ENCODE measurements at places on chromosomes 7 and 10.

- no peak for DNase-seq
These were observed 90.7 kb downstream of the UNCX start for GRCh38 chr7:1323178-1324027.

DNA sequence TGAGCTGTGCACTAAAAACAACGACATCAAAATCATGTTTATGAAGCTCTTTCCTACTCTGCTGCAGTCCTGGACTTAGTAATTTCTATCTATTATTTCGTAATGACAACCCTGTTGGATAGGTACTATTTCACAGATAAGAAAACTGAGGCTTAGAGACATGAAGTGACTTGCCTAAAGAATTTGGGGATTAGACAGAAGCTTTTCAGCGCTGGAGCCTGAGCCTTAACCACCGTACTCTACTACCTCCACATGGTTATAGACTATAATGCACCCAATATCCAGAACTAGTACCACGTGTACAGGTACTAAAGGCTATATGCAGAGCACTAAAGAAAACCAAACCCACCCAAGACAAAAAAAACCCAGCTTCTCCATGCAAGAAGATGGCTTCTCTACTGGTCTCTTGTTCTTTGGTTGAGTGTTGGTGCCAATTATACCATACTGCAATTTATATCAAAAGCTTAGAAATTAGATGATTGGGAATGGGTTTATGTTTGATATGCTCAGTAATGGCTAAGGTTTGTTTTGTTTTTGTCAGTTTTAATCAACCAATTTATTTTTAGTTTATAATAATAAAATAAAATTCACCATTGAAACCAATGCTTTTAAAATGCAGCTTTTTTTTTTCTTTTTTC, 6.5 kb upstream of the SNX10 start:
- DNase-seq, result no peak

GRCh38 chr7:98352621-98353020, 48.3 kb downstream of the BAIAP2L1 start:
- no peak for DNase-seq

DNA sequence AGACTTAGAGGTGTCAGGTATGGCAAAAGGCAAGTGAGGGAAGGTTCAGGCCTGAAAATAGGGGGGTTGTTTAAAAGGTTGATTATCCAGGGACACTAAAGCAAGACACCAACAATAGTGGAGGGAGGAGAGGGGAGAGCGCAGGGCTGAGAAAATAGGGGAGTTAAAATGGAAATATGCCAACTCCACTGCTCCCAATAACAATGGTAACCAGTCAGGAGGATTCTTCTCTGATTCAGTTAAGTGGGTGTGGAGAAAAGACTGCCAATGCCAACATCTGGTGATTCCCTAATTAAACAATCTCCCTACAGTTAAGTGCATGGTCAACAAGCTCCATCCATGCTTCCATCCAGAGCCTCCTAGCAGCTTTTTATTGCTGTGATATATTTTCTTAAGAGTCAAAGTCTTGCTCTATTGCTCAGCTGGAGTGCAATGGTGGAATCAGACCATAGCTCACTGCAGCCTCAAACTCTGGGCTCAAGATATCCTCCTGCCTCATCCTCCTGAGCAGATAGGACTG, 183.3 kb downstream of the JAZF1 start:
- DNase-seq, result no peak

GRCh38 chr10:74691164-74691563, 135.2 kb upstream of the KAT6B start:
- DNase-seq, result no peak

DNA sequence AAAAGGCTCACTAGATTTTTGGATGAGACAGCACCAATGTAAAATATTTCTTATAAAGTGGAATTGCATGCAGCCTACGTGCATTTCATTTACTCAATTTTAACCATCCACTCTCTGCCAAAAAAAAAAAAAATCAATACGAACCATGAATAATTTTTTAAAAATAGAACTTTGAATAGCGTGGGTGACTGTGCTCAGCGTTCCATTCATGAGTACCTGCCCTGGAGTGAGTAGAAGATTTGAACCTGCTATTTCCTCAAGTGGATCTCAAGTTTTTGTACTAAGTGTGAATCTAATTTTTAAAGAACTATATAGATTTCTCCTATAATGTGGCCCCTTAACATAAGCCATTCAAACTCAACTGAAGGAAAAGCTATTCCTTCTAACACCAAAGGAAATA, 105.3 kb downstream of the ARHGAP12 start:
- no peak for DNase-seq

DNA sequence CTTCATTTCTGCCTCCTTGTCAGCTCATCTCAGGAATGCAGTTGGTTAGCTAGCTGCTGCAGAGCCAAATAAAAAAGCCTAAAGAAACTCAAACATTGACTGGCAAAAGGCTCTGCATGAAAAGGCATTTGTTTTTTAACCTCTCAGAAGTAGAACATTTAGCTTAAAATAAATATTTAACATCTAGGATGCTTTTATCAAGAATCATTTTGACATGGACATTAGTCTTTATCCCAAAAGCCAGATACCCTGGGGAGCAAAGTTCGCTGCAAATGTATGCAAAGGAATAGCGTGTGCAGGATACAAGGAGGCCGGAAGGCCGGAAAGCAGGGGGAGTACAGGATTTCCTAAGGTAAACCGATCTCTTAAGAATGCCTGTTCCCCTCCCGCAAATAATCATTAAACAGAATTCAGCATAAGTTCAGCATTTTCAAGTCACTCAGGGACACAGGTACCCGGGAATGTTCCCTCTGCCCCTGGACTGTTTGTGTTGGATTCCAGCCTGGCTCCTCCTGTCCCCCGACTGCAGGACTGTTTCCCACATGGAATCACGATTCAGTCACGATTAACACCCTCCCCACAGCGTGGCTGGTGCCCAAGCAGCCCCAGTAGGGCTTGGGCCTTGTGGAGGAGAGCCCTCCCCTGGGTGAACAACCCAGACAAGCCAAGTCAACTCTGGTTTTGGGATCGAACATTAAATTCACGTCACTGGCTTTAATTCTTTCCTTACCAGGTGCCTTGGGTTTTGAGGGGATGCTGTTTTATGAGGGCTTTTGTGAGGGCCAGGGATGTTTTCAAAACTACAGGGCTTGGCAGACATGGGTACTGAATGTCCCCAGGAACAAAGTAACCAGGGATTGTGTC, 97.8 kb downstream of the HIPK2 start:
- DNase-seq, result no peak

GRCh38 chr7:66247380-66248078, 42.4 kb downstream of the TPST1 start:
- no peak for DNase-seq

DNA sequence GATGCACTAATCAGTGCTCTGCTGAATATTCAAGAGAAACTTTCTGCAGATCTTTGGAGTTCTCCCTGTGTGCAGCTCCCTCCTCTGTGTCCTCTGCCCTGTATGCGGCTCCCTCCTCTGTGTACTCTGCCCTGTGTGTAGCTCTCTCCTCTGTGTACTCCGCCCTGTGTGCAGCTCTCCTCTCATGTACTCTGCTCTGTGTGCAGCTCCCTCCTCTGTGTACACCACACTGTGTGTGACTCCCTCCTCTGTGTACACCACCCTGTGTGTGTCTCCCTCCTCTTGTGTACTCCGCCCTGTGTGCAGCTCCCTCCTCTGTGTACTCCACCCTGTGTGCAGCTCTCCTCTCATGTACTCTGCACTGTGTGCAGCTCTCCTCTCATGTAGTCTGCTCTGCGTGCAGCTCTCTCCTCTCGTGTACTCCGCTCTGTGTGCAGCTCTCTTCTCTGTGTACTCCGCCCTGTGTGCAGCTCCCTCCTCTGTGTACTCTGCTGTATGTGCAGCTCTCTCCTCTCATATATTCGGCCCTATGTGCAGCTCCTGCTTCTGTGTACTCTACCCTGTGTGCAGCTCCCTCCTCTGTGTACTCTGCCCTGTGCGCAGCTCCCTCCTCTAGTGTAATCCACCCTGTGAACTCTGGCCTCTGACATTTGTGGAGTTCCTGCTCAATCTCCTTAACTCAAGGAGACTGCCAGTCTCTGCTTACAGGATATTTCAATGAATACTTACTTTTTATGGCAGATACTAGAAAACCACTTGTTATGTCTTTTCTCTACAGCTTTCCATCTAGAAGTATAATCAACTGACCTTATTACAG, 280.4 kb downstream of the GLRX3 start:
- no peak for DNase-seq

GRCh38 chr10:105952153-105952552, 1212.4 kb downstream of the SORCS1 start:
- DNase-seq, result no peak

GRCh38 chr10:132104062-132104461, 38.3 kb downstream of the JAKMIP3 start:
- DNase-seq, result no peak

- DNase-seq, result peak; percentile 9
These were observed 49.1 kb upstream of the CDC14C start for GRCh38 chr7:48875045-48875916.

- DNase-seq, result no peak
These were observed 54.9 kb downstream of the ZRANB1 start for GRCh38 chr10:124996854-124997215.

GRCh38 chr10:131065673-131066305, 245.7 kb downstream of the TCERG1L start:
- DNase-seq, result no peak

- DNase-seq, result no peak
These were observed 77.9 kb downstream of the ZMIZ1 start for GRCh38 chr10:79146611-79147130.

- DNase-seq, result no peak
These were observed 15.4 kb downstream of the STAM start for GRCh38 chr10:17659365-17659764.

DNA sequence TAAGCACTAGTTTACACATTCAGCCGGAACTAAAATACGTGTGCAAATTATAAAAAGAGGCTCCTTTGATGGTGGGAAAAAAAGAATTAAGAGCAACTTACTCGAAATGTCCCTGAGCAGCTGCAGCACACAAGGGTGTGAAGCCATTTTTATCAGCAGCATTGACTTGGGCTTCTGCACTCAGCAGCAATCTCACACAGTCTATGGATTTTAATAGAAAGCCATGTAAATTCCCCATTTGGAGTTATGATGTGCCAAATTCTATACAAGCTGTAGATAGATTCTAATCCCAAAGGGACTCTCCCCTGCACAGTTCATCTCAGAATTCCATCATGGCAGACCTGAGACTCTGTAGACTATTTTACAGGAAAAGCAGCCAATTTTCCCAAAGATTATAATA, 90.5 kb downstream of the CTTNBP2 start:
- DNase-seq, result no peak

DNA sequence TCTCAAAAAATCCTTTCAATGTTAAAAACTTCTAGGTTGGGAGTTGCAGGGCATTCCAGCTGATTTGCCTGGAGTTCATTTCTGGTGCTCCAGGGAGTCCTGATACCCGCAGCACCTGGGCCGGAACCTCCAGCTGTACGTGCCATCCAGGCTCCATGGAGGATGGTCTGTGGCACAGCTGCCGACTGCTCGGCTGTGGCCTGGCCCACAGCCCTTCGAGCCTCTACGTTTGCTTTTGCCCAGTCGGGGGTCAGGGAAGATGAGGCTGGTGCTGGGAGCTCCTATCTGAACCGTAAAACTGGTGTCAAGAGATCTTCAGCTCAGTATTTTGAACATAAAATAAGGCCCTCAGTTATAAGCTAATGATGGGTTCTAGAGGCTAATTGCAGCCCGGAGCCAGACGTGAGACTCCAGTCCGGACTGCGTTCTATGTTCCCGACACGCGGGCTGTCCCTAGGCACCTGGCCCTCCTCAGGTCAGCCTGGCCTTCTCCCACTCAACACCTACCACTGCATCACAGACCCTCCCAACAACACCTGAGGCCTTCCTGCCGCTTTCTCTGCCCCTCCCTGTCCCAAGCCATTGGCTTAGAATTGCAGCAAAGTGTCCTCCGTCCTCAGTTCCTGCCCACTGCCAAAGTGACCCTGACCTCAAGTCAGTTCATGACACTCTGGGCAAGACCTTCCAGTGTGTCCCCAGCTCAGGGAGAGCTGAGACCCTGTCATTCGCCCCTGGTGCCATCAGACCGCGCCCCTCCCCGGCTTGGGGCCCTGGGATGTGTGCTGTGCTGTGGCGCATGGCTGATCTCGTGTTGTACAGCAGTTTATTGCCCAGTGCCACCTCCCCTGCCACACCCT, 64.2 kb upstream of the DNAJB6 start:
- DNase-seq, result no peak

- DNase-seq, result no peak
These were observed 81.0 kb downstream of the HGF start for GRCh38 chr7:81688622-81689411.

DNA sequence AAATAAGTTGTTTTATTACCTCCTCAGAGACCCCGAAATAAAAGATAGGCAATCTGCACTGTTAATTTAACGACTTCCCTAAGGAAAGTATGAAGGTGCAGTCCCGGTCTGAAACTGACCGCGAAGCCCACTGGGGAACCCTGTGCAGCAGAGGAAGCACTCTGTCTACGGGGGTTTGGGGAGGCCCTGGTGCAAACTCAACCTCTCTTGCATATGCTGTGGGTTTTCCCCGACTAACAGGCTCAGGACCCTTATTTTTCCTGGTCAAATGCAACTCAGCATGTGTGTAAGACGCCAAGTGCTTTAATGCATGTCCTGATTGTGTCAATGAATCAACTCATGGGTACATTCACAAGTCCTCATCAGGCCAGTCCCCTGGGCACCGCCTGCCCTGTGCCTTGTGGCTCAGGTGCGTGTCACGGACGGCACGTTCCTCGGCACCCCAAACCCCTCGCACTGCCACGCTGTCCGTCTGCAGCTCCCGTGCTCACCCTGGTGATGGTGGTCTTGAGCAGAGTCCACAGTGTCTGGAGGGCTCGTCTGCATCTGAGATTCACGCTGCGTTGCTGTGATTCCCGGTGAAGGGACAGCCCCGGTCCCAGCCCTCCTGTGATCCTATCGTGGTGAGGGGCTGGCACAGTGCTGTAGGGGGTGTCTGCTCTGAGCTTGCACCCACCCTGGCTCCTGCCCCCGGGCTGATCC, 33.8 kb downstream of the JAKMIP3 start:
- DNase-seq, result no peak

- DNase-seq, result no peak
These were observed 89.0 kb upstream of the PPP2R2D start for GRCh38 chr10:131811630-131812403.

- no peak for DNase-seq
These were observed 809.1 kb downstream of the TNS3 start for GRCh38 chr7:46772776-46773175.

- DNase-seq, result no peak
These were observed 16.0 kb downstream of the TCAF1 start for GRCh38 chr7:143885951-143886350.

GRCh38 chr10:3867454-3868270, 82.7 kb upstream of the KLF6 start:
- DNase-seq, result no peak

DNA sequence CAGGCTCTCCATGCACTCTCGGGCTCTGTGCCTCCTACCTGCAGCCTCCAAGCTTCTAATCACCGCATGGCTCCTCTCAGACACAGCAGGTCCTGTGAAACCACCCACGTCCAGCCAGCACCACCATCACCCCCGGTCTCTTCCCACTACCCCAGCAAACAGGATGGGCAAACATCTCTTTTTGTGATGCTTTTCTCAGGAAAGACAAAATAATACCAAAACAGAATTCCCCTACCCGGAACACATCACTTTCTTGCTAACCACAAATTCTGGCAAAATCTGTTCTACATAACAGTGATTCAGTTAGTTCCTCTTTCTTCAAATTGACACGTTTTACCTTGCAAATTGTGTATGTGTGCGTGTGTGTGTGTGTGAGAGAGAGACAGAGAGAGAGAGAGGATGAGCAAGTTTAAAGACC, 6.5 kb downstream of the SNX8 start:
- DNase-seq, result no peak

- DNase-seq, result peak; percentile 87
These were observed 15.6 kb upstream of the RFC2 start for GRCh38 chr7:74269757-74270277.

GRCh38 chr10:129531195-129531968, 64.3 kb downstream of the MGMT start:
- DNase-seq, result no peak

GRCh38 chr10:33115738-33116719, 158.0 kb upstream of the ITGB1 start:
- DNase-seq, result peak; percentile 49

Measured in right renal cortex interstitium (tissue), 3 donors.